ENCODE measurements at places on chromosomes 7 and 10.
A peak's percentile ranks its signal among the peaks of the same experiment; 100 is the strongest.

DNA sequence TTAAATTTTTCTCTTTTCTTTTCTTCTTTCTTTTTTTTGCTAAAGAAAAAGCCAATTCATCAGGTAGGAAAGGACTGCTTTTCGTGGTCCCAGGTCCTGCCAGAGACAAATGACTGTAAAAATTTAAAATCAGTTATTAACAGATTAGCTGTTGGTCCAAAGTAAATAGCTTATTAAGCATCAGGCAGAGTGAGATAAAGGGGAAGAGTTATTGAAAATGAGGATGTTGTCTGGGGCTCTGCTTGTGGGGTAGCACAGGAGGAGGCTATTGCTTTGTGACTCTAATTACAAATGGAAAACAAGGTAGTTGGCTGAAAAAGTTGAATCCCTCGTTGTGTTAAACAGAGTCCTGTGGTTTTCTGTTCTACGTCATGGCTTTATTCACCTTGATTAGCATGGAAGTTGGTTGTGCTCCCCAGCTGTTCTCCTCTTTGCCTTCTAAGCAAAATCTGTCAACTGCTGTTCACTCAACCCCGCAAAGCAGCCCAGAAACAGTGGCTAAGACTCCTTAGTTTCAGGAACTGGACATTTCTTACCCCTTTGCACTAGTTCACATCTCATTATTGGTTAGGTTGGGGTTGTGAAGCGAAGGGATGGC is 128.9 kb downstream of the SNX10 start:
- H3K27ac ChIP-seq = no peak overlapping the region
- no peaks in the 10 kb centered on the region for H3K36me3 ChIP-seq
- no peaks in the 10 kb centered on the region for H3K27me3 ChIP-seq
- H3K4me1 ChIP-seq = no peaks in the 10 kb centered on the region

DNA sequence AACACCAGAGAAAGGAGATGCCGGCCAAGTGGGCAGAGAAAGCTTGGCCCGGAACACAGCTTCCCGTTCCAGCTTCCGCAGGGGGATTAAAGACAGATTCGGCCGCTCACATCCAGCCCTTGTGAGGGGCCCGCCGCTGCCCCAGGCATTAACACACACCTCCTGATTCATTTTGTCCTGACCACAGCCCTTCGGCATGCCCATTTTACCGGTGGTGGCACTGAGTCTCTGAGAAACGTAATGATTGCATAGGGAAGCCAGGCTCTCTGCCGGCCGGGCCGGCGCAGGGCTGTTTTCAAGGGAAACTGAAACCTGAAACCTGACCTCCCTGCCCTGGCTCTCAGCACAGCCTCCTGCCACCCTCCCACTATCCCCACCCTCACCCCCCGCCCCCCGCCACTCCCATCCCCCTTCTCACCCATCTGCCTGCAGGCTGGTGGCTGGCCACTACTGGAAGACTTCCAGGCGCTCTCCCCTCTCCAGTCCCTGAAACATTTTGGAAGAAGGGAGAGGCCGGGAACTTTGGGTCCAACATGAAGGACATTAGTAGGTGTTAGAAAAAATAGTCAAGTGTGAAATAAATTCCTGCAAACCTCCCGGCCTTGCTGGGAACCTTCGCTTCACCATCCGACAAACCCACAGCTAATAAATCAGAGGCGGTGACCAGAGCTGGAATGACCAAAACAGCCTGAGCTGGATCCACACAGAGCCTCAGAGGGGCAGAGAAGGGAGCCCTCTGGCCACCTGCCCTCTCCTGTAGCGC is 83.5 kb upstream of the CUX1 start:
- peak; percentile 86 for DNase-seq
- H3K4me1 ChIP-seq = peaks cover 19% of the 10 kb centered on the region
- no peaks in the 10 kb centered on the region for H3K36me3 ChIP-seq
- peak overlapping the region; percentile 80 for H3K27ac ChIP-seq
- H3K27me3 ChIP-seq = peaks cover 2% of the 10 kb centered on the region

DNA sequence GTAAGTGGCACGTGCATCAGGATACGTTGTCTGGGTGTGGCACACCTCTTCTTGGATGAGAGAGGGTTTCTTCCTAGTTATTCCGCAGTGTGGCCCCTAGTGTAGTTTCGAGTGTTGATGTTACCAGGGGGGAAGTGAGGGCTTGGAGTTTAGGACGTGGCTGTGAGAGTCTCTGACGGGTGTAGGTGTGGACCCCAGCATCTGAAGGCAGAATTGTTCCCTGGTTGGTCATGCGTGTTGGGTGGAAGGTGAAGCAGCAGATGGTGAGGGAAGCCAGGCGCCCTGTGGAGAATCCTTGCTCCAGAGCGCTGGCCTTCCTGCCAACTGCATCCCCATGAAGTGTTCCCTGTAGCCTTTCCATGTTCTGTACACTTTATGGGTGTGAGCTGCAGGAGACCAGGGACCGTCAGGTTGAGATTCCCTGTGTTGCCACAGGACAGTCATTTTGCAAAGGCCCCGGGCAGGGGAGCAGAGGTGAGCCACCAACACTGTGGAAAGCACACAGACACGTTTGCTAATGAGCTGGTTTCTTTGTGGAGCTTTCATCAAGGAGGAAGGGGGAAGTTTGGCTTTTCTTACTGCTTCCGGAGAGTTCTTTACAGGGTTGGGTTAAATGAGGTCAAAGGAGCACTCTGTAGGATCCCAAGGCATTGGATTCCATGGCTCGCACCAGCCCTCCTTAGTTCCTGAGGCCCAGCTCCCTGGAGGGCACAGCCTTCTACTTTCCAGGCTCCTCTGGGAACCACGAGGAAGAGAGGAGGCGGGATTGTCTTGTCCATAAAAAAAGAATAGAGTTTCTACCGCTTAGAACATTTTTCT is 32.0 kb downstream of the TSPAN14 start:
- DNase-seq = no peak
- H3K36me3 ChIP-seq = peaks cover 27% of the 10 kb centered on the region
- H3K4me3 ChIP-seq = no peak overlapping the region
- H3K4me1 ChIP-seq = peaks cover 30% of the 10 kb centered on the region

GRCh38 chr10:23024002-23024401 is 71.4 kb upstream of the MSRB2 start:
- H3K4me1 ChIP-seq = no peaks in the 10 kb centered on the region
- no peaks in the 10 kb centered on the region for H3K27me3 ChIP-seq
- H3K4me3 ChIP-seq = no peak overlapping the region
- H3K36me3 ChIP-seq = no peaks in the 10 kb centered on the region
- no peak overlapping the region for H3K27ac ChIP-seq

DNA sequence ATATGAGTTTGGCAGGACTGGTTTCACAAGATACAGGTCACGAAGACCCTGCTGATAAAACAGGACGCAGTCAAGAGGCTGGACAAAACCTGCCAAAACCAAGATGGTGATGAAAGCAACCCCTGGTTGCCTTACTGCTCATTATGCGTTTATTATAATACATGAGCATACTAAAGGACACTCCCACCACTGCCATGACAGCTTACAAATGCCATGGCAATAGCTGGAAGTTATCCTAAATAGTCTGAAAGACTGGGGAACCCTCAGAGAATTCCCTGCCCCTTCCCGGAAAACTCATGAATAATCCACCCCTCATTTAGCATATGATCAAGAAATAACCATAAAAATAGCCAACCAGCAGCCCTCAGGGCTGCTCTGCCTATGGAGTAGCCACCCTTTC is 73.1 kb downstream of the TEX36 start:
- no peak overlapping the region for H3K4me3 ChIP-seq
- DNase-seq = no peak
- H3K27ac ChIP-seq = no peak overlapping the region
- H3K36me3 ChIP-seq = no peaks in the 10 kb centered on the region
- H3K27me3 ChIP-seq = no peaks in the 10 kb centered on the region

DNA sequence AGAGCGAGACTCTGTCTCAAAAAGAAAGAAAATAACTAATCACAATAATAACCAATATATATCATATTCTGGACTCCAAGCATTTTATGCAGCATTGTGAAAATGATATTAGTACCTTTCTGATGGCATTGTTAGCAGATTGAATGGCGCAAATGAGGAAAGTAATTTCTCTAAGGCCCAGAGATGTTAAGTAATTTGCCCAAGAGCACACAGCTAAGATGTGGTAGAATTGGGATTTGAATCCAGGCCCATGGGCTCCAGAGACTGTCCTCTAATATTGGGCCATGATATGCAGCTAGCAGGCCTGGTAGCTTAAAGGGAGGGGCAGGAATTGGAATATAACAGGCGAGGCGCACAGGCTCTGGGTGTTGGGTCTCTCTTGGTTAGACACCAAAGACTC is 44.1 kb downstream of the ZNF503 start:
- no peak overlapping the region for H3K27ac ChIP-seq
- H3K36me3 ChIP-seq = no peaks in the 10 kb centered on the region
- no peak overlapping the region for H3K4me3 ChIP-seq
- H3K4me1 ChIP-seq = peaks cover 4% of the 10 kb centered on the region
- no peak for DNase-seq
- H3K27me3 ChIP-seq = no peaks in the 10 kb centered on the region

Data from muscle of leg (tissue), 16 donors.